Breast epithelium (tissue), 4 donors: ENCODE measurements at places on chromosomes 7 and 10.

- no peaks in the 10 kb centered on the region for H3K27me3 ChIP-seq
- no peaks in the 10 kb centered on the region for H3K4me1 ChIP-seq
- no peak overlapping the region for H3K4me3 ChIP-seq
- DNase-seq = no peak
These were observed 58.8 kb upstream of the DOCK1 start for GRCh38 chr10:126846469-126846868.

DNA sequence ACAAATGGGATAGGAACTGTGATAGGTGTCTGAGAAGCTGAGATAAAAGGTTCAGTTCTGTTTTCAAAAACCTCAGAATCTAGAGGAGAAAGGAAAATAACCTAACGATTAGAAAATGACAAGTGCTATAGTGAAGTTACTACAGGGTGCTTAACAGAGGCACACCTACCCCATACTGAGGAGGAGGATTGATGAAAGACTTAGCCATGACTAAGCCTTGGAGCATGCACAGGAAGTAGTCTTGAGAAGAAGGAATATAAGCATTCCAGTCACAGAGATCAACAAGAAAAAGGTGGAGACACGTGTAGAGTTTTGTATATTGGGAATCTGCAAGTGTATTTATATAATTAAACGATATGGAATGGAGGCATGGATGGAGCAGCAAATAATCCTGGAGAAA lies 1225.5 kb upstream of the CELF2 start:
- no peaks in the 10 kb centered on the region for H3K36me3 ChIP-seq
- no peaks in the 10 kb centered on the region for H3K4me1 ChIP-seq
- DNase-seq = no peak
- H3K27ac ChIP-seq = no peak overlapping the region
- H3K27me3 ChIP-seq = no peaks in the 10 kb centered on the region

DNA sequence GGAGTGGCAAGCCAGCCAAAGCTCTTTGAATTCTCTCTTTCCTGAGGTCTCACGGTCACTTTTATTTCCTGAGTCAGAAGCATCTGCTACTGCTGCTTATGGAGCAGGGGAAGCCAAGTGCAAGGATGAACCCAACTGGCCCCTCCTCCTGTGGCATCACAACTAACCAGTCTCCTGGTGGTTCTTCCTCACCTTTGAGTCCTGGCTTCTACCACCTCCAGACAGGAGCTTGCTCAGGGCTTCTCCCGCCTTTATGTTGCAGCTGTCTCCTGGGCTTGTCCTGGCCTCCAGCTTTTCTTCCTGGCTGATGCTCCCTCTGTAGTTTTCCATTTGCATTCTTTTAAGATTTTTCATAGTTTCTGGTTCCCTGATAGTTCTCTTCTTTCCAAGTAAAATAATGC lies 349.7 kb upstream of the NRP1 start:
- no peak overlapping the region for H3K4me3 ChIP-seq
- no peaks in the 10 kb centered on the region for H3K4me1 ChIP-seq
- no peaks in the 10 kb centered on the region for H3K36me3 ChIP-seq
- no peak overlapping the region for H3K27ac ChIP-seq
- H3K27me3 ChIP-seq = no peaks in the 10 kb centered on the region

GRCh38 chr7:26657686-26658388 lies 206.6 kb downstream of the SKAP2 start:
- H3K4me1 ChIP-seq = no peaks in the 10 kb centered on the region
- no peak for DNase-seq
- H3K4me3 ChIP-seq = no peak overlapping the region
- no peaks in the 10 kb centered on the region for H3K36me3 ChIP-seq
- H3K27ac ChIP-seq = no peak overlapping the region

GRCh38 chr7:144776447-144776846 lies 59.4 kb downstream of the TPK1 start:
- H3K36me3 ChIP-seq = no peaks in the 10 kb centered on the region
- no peak for DNase-seq
- H3K27ac ChIP-seq = no peak overlapping the region
- H3K4me1 ChIP-seq = no peaks in the 10 kb centered on the region
- H3K27me3 ChIP-seq = no peaks in the 10 kb centered on the region
- H3K4me3 ChIP-seq = no peak overlapping the region

- H3K4me3 ChIP-seq = no peak overlapping the region
- DNase-seq = no peak
- no peaks in the 10 kb centered on the region for H3K4me1 ChIP-seq
- H3K27me3 ChIP-seq = peaks cover 72% of the 10 kb centered on the region
- H3K27ac ChIP-seq = no peak overlapping the region
- H3K36me3 ChIP-seq = no peaks in the 10 kb centered on the region
These were observed 40.1 kb upstream of the CFAP46 start for GRCh38 chr10:132982301-132982989.

DNA sequence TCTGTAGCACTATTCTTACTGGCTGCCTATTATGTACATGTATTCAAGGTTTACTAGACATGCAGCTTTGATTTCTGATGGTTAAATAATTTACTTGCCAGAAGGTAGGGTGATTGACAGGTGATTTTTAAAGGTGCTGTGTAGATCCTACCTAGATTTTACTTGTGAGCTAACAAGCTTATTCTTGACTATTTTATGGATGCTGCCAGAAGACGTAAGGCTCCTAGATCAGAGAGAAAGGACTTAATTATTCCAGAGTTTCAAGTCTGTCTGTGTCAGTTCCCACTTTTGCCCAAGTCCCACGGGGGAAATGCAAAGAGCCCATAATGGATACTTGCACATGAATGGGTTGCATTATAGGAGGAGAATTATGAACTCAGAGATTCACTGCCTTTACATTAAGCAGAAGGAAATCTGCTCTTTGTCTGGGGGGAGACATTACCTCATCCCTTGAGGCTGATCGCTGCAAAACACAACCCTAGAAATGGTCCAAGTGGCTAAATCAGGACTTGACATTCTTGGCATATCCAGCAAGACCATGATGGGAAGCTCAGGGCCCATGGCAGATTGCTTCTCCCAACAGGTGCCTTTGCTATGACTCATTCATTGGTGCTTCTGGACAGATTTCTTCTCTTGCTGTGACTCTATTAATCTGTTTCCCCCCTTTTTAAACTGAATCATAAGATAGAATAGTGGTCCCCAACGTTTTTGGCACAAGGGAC lies 32.1 kb downstream of the GPR158 start:
- DNase-seq = no peak
- no peaks in the 10 kb centered on the region for H3K36me3 ChIP-seq
- H3K4me1 ChIP-seq = no peaks in the 10 kb centered on the region
- no peak overlapping the region for H3K4me3 ChIP-seq
- no peak overlapping the region for H3K27ac ChIP-seq
- H3K27me3 ChIP-seq = no peaks in the 10 kb centered on the region

DNA sequence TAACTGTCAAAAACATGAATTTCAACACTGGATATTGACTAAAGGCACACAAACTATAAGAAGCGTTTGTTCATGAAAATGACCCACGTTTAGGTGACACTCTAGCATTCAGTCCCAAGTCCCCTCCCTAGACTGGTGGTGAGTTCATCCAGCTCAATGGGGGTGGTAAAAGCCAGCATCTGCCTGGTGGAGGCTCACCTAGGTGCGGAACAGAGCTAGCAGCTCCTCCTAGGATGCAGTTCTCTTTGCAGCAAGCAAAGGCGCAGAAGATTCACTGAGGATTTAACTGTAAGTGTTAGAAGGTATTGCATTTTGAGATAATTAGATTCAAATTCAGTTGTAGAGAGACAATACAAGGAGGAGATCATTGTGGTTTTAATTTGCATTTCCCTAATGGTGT lies 87.6 kb downstream of the VSTM2A start:
- no peak overlapping the region for H3K27ac ChIP-seq
- no peaks in the 10 kb centered on the region for H3K36me3 ChIP-seq
- no peak for DNase-seq
- H3K4me1 ChIP-seq = no peaks in the 10 kb centered on the region
- H3K4me3 ChIP-seq = no peak overlapping the region
- H3K27me3 ChIP-seq = no peaks in the 10 kb centered on the region

DNA sequence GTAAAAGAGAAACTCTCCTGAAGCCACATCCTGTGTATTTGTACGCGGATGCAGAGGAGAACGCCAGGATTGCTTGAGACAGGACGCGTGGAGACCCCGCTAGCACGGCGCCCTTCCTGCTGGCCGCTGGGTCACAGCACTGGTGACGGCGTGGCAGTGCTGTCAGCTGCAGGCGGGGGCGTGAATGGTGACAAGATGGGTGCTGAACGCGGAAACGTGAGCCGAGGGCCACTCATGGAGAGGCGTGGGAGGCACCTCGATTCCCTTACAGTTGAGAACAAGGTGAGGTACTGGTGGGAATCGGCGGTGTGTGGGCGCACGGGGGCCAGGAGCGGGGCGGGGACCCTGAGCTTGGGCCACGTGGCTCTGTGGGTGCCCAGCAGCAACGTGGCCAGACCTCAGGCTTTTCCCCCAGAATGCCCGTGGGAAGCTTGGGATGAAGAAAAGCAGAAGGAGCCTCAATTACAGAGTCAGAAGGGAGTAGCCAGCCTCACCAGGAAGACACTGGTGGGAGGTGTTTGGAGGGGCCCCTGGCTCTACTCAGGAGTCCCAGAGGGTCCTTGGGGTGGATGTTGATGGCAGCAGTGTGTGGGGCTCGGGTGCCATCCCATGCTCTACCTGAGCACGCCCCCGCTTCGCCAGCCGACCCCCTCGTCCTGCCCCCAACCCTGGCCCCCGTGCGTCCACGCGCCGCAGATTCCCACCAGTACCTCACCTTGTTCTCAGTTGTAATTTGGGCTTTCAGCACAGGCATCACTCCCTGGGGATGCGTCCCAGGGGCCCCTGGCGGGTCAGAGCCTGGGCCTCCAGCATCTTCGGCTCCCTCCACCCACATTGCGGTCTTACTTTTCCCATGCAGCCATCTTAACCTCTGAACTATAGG lies 208.4 kb upstream of the TCERG1L start:
- no peak overlapping the region for H3K4me3 ChIP-seq
- peaks cover 37% of the 10 kb centered on the region for H3K27me3 ChIP-seq
- H3K27ac ChIP-seq = no peak overlapping the region
- no peaks in the 10 kb centered on the region for H3K36me3 ChIP-seq
- no peaks in the 10 kb centered on the region for H3K4me1 ChIP-seq

- H3K36me3 ChIP-seq = no peaks in the 10 kb centered on the region
- no peak overlapping the region for H3K27ac ChIP-seq
- no peak for DNase-seq
- H3K4me1 ChIP-seq = no peaks in the 10 kb centered on the region
- no peak overlapping the region for H3K4me3 ChIP-seq
- H3K27me3 ChIP-seq = no peaks in the 10 kb centered on the region
These were observed 35.2 kb downstream of the MCU start for GRCh38 chr10:72727130-72727529.

- H3K27me3 ChIP-seq = no peaks in the 10 kb centered on the region
- peak overlapping the region; percentile 42 for H3K27ac ChIP-seq
- H3K4me1 ChIP-seq = no peaks in the 10 kb centered on the region
- no peak for DNase-seq
These were observed 64.4 kb upstream of the AHR start for GRCh38 chr7:17234030-17234397.
